NCI-H460 (cell line): ENCODE measurements at places on chromosomes 7 and 10.

GRCh38 chr10:51230887-51231585, 156.7 kb downstream of the PRKG1 start:
- DNase-seq = no peak

DNA sequence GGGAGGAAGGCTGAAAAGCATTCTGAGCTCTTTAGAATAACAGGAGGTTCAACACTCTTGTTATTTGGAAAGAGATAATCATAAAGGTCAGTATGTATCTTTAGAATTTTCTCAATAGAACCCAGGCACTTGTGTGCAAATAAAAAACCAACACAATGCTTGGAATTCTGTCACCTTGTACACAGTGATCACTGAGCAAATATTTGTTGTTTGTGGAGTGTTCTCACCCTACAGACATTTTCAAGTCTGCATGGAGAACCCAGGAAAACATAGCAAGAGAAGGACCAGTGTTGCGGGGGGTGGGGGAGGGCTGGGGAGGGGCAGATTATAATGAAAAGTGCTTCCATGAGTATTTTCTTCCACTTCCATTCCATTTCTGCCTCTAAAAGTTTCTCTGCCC, 87.4 kb downstream of the FAM107B start:
- DNase-seq = peak; percentile 33

- no peak for DNase-seq
These were observed 76.5 kb downstream of the TNS3 start for GRCh38 chr7:47505312-47506007.

- no peak for DNase-seq
These were observed 1.1 kb upstream of the HOXA13 start for GRCh38 chr7:27200761-27201579.

DNA sequence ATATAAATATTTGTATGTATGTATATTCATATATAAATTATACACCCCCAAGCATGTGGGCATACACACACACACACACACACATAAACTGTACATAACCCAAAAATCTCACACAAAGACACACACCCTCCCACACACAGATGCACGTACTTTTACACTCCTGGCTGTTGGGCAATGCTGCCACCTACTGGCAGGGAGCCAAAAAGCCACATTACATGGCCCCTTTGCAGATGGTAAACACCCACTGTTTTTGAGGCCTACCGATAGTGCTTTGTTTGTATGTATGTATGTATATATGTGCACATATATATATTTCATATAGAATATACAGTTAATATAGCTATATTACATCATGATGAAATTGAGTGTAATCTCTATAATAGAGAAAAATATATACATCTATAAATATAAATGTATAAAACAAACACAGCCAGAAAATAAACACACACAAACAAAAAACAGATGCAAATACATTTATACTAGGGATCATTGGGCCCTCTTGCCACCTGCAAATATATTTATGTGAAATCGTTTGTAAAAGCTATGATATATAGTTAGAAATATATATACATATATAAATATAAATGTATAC, 120.1 kb upstream of the ACBD5 start:
- DNase-seq = peak; percentile 72

DNA sequence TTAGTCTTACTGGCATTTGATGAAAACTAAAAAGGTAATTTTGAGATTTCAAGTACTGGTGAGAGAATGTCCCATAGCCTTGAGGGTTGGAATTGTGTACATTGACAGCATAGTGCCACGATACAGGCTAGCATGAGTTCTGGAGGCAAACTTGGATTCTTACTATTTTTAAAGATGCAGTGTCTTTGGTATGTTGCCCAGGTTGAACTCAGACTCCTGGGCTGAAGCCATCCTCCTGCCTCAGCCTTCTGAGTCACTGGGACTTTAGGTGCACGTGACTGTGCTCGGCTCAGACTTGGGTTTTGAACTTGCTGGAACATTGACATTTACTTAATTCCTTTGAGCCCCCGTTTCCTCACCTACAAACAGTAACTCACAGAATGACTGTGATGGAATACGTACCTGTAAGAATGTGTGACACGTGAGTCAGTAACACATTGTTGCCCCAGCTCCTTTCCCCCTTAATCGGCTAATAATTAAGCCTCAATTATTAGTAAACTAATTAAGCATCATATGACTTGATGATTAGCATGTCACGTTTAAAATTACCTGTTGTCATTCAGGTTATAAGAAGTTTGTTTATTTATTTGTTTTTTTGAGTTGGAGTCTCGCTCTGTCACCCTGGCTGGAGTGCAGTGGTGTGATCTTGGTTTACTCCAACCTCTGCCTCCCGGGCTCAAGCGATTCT, 10.6 kb downstream of the DNAJB6 start:
- no peak for DNase-seq

- DNase-seq = no peak
These were observed 57.9 kb downstream of the CUX1 start for GRCh38 chr7:101875283-101875846.

- no peak for DNase-seq
These were observed 14.9 kb downstream of the RHEB start for GRCh38 chr7:151504715-151505326.

DNA sequence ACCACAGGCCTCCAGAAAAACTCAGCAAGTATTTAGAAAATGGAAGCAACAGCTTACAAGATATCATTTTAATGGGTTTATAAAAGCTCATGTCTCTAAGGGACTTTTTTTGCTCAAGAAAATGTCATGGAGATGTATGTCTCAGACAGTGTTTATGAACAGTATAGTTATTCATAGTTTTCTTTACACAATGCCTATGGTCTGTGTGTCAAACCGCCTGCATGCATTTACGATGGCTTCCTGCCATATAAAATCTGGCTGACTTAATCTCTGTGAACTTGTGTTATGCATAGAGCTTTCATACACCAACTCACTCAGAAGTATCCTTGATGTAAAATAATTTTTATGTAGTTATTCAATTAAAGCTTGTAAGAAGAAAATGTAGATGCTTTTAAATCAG, 1314.2 kb upstream of the LRRTM3 start:
- DNase-seq = no peak

DNA sequence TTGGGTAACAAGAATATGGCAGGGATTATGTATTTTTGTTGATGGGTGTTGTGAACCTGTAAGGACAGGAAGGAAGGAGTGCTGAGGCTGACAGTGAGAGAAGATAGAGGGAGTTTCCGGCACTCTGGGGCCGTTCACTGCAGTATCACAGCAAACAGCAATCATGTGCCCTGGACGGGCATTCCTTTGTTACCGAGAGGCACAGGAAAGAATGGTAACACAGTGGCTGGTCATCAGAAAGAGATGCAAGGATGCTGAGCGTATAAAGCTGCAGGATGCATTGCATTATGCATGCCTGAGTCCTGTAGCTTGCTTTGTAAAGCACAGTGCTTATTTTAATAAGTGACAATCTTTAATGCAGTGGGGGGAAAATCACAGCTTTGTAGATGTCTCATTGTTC, 286.8 kb downstream of the RPS24 start:
- no peak for DNase-seq

- DNase-seq = no peak
These were observed 852.9 kb downstream of the SORCS1 start for GRCh38 chr10:106311590-106311989.

- no peak for DNase-seq
These were observed 3.8 kb downstream of the MCM10 start for GRCh38 chr10:13165177-13165576.

DNA sequence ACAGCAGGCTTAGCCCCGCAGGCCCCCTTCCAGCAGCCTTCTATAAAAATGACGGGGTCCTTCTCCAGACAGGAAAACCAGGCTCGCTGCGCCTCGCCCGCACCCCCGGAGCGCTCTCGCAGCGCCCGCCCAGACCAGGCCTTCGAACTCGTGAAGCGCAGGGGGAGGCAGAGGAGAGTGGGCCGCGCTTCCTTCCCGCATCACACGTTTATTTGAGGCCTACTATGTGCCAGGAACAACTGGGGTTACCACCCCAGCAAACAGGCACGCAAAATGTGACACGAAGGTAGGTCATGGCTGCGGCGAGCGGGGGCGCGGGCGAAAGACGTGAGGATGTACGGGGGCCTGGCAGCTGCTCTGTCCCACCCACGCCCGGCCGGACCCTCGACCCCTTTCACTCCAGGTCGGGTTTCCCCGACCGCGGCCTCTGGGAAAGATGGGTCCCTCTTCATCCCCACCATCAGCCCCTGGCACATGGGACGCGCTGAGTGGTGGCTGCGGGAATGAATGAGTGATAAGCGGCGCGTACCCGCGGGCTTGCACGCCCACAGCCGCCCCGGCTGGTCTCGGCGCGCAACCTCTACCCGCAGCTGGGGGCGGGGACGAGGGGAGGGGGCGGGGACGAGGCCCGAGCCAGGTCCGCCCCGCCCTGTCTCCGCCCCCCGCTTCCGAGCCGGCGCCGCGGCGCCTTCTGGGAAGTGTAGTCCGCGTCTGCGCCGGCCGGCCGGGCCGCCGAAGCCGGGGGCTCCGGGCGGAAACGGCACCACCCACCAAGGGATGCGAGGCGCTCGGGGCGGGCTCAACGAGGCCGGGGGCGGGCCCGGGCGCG, 59.1 kb downstream of the ZNF467 start:
- peak; percentile 84 for DNase-seq

DNA sequence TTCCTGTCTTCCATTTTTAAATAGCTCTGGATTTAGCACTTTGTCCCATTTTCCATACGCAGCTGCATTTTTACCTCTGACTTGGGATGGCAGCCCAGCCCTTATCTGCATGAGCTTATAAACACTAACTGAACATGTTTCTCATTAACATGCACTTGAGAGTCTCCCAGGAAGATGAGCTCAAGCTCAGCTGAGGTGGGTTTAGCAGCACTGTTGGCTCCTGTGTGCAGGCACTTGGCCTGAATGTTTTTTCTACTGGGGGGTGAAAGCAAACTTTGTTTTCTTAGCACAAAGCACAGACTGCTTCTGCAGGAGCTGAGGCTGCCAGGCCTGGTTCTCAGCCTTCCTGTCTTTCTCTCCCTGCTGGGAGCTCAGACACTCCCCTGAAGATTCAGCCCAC, 1093.6 kb upstream of the AUTS2 start:
- no peak for DNase-seq

- DNase-seq = no peak
These were observed 158.5 kb upstream of the CACNA2D1 start for GRCh38 chr7:82602066-82602465.

DNA sequence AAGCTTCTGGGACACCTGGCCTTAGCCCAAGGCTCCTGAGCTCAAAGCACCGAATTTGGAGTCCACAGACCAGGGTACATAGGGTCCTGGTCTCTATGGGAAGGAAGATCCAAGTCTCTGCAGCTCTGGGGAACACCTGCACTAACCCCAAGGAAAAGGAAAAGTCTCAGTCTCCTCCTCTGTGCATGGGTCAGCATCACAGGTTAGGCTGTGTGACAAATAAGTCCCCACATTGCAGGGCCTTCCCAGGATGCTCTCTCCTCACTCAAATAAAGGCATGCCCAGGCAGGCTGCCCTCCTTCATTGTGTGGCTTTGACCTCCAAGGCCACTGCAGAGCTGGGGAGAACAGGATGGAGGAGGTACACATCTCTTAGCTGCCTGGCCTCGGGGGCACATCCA, 121.0 kb upstream of the ZMIZ1 start:
- DNase-seq = no peak

GRCh38 chr7:90570373-90570959, 25.7 kb upstream of the CDK14 start:
- no peak for DNase-seq

DNA sequence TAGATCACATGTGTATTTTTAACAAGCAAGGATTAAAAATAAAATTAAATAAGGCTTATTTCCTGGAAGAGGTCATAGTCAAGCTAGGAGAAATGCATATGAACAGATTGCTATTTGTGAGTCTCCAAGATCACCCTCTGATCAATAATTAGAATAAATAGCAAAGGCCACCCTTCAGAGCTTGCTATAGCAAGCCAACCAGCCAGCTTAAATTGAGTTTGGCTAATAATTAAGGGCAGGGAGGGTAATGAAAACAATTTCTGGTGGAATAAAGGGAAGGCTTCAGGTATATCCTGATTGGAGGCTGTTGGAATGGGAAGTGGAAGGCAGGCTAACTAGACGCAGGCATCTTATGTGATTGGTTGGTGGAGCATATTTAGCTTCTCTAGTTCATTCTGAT, 403.5 kb downstream of the ARL4A start:
- DNase-seq = no peak

GRCh38 chr7:122886357-122887081, at the start of gene CADPS2:
TSS of gene CADPS2 (minus strand) at chr7:122886460. CDS start at chr7:122886337, 123 bp downstream.
- DNase-seq = peak; percentile 91

DNA sequence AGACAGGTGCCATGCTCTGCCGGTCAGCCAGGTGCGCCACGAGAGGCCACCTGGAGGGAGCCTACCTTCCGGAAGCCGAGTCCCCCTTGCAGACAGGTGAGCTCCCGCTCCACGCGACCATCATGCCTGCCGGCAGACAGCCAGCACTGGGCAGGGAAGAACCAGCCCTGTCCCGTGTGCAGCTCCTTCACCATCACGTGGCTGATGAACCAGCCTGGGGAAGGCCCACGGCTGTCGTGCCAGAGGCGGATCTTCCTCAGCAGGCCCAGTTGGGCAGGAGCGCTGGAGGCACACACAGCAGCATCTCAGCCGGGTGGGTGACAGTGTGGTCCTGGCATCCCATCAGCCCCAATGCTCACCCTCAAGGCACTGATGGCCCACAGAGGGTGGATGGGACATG, 108.9 kb downstream of the PKD1L1 start:
- DNase-seq = no peak

DNA sequence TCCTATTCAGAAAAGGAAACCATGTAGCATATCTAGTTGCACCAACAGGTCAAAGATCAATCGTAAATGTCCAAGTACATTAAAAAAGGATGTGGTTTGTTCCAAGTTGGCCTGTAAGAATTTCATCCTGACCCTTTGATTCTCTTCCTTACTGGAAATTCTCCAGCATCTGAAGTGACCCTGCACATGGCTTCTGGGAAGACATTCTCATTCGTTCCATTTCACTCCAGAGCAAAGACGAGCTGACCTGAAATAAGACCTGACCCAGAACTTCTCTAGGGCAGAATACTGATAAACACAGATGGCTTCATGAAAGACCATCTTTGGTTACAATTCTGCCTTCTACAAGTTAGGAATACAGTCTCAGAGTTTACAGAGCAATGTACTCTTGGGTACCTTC, 39.8 kb downstream of the ASB4 start:
- DNase-seq = no peak

GRCh38 chr10:121378251-121378801, 219.9 kb downstream of the FGFR2 start:
- no peak for DNase-seq

- DNase-seq = no peak
These were observed 812 bp downstream of the DOCK1 start for GRCh38 chr10:126905776-126906703.

GRCh38 chr7:155230169-155230593, 67.5 kb upstream of the INSIG1 start:
- peak; percentile 90 for DNase-seq

DNA sequence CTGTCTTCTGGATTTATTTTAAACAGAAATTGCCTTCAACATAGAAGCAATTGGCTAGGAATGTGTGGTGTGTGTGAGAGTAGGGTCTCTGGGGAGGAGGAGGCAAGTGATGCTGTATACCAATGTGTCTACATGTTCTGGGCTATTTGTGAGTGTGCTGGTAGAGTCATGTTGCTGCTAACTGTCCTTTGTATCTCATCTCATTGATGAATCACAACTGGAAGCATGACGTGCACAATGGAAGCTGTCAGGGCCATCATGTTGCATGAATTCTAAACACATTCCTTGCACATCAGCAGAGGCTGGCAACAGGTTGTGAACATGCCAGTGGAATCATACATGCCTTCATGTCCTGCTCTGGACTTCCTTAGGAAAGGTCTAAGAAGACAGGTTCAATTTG, 199.7 kb downstream of the BMPER start:
- DNase-seq = no peak

GRCh38 chr10:103188853-103189252, 4.2 kb downstream of the NT5C2 start:
- no peak for DNase-seq
